Pulmonary artery endothelial cell (primary cell): ENCODE measurements at places on chromosomes 2 and 18. TPM values are rescaled to one million over a fixed set of nuclear protein-coding genes. Genes with fewer than 3 reads are reported as not detected.

RAD51AP2 gene
- total RNA-seq = not detected in 2 replicates

ALPI gene
- total RNA-seq = not detected in 2 replicates

PJVK gene
- 0.46 and 1.3 TPM in 2 replicates for total RNA-seq

MTERF4 gene
- total RNA-seq = 48.1 TPM in 2 replicates

DOK6 gene
- total RNA-seq = under 0.01 TPM in 1 of 2 replicates, not detected in the other

SALL3 gene
- 0.20 and 1.1 TPM in 2 replicates for total RNA-seq

STRN gene
- total RNA-seq = 19.6 and 34.3 TPM in 2 replicates

HOXD10 gene
- total RNA-seq = not detected in 2 replicates

AFF3 gene
- under 0.01 TPM in 1 of 2 replicates, not detected in the other for total RNA-seq

CRYGC gene
- total RNA-seq = not detected in 2 replicates

DCTN1 gene
- total RNA-seq = 143 and 172 TPM in 2 replicates

EIPR1 gene
- total RNA-seq = 42.2 and 44.8 TPM in 2 replicates

ADCYAP1 gene
- not detected in 2 replicates for total RNA-seq

FSIP2 gene
- 0.07 and 0.28 TPM in 2 replicates for total RNA-seq

AMER3 gene
- not detected in 2 replicates for total RNA-seq

DNA sequence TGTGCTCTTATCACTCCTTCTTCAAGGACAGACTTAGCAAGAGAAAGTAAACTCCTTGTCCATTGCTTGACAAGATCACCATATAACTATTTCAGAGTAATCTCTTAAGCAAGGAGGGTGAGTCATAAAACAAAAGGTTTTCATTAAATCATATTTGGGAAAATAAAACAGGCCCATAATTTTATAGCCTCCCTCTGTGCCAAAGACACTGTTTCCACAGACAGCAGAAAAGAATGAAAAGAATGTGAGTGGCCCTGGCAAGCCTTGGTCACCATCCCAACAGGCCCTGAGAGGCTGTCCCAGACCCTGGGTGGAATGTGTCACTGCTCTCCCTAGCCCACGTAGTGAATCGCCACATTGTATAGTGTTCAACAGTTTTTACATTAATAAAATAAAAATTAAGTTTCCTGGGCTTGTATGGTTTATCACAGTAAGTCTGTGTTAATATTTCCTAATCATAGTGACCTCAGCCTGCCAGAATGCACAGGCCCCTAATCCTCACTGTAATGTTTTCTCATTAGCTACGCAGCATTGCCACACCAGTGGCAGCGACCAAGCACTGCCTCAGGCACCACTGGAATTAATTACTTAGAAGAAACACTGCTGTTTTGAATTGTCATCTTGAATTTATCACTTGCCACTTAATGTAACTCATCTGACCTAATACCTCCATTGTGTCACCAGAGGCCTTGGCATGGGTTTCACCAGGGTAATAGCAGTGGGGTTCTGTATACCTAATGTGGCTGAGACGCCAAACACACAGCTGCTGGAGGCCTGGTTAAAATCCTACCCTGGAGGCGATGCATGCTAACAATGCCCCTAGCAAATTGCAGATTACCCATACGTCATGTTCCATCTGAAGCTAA is 401.9 kb downstream of the LNPK start:
- DNase-seq = no peak

GRCh38 chr2:102594445-102595016 is 24.8 kb upstream of the SLC9A2 start:
- DNase-seq = no peak

GRCh38 chr2:102001767-102002142 is 10.0 kb downstream of the IL1R2 start:
- DNase-seq = no peak

GRCh38 chr2:46510598-46511177 is 31.3 kb downstream of the TMEM247 start:
- no peak for DNase-seq

- no peak for DNase-seq
These were observed 412.1 kb upstream of the MYT1L start for GRCh38 chr2:2743164-2743571.

GRCh38 chr2:226464380-226464779 is 335.2 kb downstream of the IRS1 start:
- DNase-seq = no peak

GRCh38 chr2:175576875-175577274 is 395.4 kb upstream of the ATP5MC3 start:
- DNase-seq = no peak

DNA sequence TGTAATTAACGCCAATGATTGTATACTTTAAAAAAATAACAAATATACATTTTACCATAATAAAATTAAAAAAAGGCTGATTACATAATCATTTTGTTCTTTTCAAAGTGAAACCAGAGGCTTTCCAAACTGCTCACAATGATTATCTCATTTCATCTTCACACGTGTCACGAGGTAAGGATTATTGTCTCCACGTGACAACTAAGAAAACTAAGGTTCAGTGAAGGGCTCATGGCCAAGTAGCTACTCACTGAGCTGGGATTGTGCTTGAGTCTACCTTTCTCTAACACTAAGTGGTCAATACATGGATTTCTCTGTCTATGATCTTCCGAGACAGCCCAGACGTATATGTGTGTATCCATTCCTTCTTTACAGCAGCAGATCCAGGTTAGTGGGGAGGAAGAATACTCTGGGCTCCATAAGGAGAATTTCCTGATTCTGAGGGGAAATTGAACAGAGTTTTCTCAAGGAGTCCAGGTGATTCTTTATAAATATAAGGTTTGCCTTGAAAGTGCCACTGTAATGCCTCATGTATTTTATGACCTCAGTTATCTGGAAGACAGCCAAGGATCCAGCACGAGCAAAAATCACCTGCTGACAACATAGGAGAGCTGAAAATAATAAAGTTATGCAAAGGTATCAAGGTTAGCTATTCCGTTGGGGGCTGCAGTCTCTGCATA is 25.6 kb upstream of the ACSL3 start:
- no peak for DNase-seq

DNA sequence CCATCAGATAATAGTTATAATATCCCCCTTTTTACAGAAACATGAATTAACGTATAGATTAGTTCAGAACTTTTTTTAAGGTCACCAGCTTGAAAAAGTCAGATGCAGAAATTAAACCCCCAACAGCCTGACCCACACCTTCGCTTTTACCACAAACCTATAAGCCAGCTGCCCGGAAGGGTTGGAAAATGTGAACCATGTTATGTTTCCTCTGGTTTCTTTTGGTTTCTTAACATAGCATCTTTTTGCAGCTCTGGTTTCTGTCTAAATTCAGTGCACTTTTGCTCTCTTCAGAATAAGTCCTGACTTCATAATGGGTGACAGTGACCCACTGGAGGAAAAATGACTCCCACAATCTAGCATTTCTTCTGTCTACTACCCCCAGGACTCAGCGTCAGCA is 381.7 kb upstream of the DDX18 start:
- DNase-seq = no peak

GRCh38 chr18:38576916-38577315 is 1011.3 kb upstream of the CELF4 start:
- no peak for DNase-seq

GRCh38 chr2:131154071-131154531 is 49.0 kb downstream of the PLEKHB2 start:
- peak; percentile 13 for DNase-seq

DNA sequence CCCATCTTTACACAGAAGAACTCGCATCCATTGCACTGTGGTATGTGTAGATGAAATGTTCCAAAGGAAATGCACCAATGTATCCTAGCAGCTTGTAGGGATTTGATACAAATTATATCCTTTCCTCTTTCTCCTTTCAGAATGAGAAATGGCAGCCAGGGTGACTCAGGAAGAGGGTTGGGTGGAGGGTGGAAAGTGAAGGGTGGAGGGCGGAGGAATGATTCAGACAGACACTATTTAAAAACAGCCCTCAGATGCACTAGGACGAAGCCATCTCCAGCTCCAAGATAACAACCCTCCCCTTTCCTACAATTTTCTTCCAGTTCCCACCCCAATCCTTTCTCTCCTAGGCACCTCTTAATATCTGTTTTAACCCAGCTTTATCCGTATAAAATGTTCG is 96.2 kb upstream of the STK39 start:
- DNase-seq = no peak

DNA sequence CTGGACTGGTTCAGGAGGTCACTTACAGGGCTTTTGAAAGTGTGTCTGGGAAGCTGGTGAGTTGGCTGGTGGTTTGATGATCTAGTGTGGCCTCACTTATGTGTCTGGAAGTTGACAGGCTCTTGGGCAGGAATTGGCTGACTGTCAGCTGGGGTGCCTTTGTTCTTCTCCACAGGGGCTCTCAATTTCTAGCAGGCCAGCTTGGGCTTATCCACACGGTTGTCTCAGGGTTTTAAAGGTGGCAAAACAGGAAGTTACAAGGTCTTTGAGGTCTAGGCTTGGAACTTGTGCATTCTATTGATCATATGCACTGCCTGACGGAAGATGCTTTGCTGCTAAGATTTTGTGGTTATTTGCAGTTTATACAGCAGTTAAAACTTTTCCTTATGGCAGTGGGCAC is 52.0 kb upstream of the CELF4 start:
- no peak for DNase-seq

- DNase-seq = no peak
These were observed 83.0 kb upstream of the HS6ST1 start for GRCh38 chr2:128401680-128402079.

DNA sequence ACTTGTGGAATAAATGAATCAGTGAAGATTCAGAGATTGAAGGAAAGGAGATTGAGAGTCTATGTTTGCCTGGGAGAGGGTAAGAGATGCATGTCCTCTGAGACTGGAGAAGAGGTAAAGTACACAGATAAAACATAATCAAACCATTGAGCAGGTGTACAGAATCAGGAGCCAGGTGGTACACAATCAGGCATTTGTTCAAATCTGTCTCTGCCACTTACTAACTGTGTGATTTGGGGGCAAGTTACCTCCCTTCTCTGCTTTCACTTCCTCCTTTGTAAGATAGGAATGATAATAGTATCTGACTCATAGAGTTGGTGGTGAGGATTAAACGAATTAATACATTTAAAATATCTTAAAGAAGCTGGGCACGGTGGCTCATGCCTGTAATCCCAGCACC is 94.0 kb downstream of the CDK15 start:
- DNase-seq = no peak

DNA sequence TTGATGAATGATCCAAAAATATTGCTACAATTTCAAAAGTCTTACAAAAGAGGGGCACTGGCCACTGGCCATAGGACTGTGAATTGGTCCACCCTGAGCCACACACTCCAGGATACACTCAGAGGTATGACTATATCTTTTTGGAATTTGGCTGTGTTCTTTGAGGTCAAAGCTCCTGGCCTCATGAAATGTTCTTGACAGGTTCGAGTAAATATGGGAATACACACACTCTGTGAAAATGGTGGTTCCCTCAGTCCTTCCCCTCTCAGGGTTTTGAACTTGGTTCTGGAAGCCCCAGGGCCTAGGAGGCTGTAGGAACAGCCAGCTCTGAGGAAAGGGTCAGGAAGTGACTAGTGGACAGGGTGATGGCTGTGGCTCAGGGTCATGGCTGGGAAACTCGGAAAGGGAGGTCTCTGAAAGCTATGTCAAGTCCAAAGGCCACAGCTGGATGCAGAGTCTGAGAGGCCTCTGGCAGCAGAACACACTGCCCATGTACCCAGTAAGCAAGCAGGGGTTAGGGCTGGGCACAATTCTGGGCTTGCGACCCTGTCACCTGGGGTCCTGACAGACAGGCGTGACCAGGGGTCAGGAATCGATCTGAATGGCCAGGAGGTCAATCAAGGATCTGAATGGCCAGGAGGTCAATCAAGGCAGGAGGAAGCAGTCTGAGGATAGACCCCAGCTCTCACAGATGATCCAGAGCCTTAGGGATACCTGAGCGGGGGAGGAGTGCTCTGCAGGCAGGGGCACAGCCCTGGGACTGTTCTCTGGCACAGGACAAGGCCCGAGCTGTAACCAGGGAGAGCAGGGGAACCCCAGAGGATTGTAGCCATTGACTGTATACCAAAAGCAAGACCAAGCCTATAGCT is 223.4 kb upstream of the SMAD2 start:
- no peak for DNase-seq

DNA sequence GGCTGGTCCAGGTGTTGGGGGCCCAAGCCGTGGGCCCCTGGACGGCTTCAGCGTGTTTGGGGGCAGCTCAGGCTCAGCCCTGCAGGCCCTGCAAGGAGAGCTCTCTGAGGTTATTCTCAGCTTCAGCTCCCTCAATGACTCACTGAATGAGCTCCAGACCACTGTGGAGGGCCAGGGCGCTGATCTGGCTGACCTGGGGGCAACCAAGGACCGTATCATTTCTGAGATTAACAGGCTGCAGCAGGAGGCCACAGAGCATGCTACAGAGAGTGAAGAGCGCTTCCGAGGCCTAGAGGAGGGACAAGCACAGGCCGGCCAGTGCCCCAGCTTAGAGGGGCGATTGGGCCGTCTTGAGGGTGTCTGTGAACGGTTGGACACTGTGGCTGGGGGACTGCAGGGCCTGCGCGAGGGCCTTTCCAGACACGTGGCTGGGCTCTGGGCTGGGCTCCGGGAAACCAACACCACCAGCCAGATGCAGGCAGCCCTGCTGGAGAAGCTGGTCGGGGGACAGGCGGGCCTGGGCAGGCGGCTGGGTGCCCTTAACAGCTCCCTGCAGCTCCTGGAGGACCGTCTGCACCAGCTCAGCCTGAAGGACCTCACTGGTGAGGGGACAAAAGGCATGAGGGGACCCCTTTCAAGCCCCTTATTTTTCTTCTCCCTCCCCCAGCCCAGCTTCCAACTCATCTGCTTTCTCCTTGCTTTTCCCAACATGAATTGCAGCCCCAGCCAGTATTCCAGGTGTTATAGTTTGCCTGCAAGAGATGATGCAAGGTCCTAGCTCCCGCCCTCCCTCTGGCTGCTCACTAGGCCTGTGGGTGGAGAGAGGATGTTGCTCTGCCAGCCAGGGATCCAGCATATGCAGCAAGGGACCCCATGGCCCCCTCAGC is 2.9 kb upstream of the KHK start:
- no peak for DNase-seq

DNA sequence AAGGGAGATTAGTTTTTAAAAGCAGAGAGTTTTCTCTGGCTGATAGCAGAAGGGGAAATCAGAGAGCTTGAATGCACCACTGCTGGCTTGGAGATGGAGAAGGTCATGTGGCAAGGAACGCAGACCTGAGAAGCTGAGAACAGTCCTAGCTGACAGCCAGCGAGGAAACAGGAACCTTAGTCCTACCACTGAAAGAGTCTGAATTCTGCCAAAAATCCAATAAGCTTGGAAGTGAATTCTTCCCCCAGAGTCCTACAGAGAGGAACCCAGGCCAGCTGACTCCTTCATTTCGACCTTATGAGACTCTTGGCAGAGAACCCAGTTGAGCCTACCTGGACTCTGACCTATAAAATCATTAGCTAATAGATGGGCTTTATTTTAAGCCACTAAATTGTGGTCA is 371.9 kb upstream of the TNP1 start:
- DNase-seq = no peak

DNA sequence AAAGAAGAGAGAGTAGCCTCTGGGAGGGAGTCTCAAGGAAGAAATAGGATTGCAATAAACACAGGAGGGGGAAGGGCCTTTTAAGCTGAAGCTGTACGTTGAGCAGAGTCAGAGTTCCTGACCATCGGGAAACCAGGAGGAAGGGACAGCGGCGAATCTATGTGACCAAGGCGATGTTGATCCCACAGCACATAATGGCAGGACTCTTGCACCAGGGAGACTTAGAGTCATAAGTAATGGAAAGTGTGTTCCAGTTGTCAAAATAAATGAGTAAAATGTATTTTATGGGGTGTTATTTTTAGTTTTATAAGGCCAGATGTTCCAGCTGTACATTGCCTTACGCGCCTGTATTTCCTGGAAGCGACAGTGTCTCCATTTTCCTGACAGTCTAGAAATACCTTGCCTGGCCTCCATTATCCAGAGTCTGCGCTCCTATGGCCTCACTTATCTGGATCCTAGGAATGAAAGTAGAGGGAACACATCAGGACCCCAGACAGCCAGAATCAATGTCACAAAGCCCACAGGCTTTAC is 152.8 kb upstream of the COPS8 start:
- no peak for DNase-seq
